ENCODE measurements at places on chromosomes 7 and 10.

DNA sequence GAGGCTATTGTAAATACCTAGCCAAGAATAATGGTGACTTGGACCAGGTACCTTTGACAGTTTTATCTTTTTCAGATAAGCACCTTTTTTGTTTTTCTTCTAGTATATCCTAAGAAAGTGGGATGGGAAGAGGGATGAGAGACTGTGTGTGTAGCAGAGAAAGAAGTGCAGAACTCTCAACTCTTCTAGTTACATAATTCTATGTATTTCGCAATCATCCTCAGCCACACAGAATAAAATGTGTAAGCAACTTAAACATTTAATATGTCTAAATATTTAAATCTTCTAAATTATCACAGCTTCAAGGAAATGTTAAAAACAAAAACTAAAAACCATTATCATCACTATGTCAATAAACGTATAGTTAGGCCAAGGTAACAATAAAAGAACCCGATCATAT is 42.6 kb upstream of the GSAP start:
- DNase-seq, result no peak

DNA sequence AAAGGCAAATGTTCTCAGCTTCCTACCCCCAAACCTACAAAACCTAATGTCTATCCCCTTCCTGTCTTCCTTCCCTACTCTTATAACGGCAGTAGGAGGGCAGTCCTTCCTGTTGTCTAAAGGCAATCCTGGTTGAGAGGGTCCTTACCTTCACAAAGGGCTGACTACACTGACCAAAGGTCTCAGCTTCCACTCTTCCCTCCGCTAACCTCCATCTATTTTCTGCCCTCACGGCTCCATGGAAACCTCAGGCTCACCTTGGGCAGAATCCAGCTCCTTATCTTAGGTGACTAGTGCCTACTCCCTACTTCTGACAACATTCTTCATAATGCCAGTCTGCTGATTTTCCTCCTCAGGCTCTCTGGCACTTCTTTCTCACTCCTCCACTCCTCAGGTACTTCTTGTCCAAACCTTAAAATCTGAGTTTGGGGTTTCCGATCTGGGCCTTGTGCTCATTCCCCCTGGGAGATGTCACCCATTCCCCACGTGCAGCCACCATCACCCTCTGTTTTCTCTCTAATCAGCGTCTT is 542 bp downstream of the FBXL13 start:
- no peak for DNase-seq

GRCh38 chr7:158366346-158366745 is 221.3 kb downstream of the PTPRN2 start:
- DNase-seq, result no peak

DNA sequence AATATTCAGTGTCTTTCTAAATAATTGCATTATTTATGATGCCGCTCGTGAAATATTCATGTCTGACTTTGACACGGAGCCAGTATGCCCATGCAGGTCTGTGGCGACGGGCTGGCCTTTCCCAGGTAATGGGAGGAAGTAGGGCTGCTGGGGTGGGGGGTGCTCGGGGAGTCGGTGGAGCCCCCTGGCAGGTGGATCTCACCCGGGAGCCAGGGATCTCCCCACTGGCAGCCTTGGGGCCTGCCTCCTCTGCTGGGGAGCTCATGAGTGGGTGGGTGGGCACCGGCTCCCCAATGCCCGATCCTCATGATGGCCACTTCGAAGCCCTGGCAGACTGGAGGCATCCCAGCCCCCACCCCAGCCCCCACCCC is 52.8 kb downstream of the PWWP2B start:
- no peak for DNase-seq

DNA sequence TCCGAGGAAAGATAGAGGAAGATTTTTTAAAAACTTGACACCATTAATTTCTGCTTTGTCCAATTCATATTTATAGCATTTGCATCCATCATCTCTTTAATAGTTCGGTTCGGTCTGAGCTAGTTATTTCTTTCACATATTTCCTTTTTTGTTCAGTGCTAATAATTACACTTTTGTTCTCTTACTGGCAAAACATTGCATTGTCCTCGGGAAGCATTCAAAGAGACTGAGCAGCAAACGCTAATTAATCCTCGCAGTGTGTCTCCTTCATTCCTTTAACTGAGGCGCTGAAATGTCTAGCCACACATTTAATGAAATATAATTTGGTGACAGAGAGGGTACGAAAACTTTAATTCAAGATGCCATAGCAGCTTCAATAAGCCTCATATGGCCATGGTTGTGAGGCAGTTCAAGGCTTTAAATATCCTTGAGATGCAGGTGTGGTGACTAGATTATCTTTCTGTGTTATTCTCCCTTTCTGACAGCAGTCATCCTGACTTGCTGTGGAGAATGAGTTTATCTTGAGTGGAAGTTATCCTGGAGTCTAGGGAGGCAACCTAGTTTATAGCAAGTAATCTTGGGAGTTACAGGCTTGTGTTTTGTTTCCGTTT is 431.4 kb downstream of the SDK1 start:
- DNase-seq, result no peak

DNA sequence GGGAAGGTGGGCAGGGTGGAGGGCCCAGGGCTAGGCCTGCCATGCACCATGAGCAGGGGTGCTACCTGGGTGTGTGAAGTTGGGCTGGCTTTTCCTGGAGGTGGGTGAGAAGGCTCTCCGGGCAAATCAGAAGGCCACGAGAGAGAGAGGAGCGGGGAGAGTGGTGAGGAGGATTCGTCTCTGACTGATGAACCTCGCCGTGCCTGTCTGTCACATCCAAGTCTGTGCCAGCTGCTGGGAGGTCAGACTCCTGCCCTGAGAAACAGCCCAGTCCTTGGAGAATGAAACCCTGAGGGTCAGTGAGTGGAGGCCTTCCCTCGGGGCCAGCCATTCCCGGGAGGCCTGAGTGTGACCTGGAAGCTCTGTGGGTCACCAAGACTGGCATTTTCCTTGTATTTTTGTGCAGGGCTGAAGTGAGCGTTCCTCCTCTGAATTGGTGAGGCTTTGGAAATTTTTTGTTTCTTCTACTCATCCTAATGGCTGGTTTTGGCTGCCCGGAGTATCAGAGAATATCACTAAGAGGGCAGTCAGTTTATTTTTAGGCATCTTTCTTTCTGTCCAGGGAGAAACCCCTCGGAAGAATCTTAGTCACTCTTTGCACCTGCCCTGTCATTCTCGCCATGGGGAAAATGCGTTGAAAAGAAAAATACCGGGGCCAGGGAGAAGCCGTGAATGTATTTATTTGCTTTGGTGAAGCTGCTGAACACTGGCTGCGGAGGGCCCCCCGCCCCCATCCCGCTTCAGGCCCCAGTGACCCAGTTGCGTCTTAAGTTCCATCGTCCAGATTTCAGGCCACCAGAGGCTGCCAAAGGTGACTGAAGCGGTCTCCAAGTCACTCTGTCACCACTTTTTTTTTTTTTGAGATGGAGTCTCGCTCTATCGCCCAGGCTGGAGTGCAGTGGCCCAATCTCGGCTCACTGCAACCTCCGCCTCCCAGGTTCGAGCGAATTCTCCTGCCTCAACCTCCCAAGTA is 6.5 kb upstream of the AP5Z1 start:
- DNase-seq, result no peak

- DNase-seq, result no peak
These were observed 8.7 kb downstream of the ABLIM1 start for GRCh38 chr10:114649217-114649903.

- DNase-seq, result no peak
These were observed 68.6 kb downstream of the ZMIZ1 start for GRCh38 chr10:79137300-79137756.

GRCh38 chr7:99677013-99677647 is 2.7 kb downstream of the CYP3A5 start:
- no peak for DNase-seq

DNA sequence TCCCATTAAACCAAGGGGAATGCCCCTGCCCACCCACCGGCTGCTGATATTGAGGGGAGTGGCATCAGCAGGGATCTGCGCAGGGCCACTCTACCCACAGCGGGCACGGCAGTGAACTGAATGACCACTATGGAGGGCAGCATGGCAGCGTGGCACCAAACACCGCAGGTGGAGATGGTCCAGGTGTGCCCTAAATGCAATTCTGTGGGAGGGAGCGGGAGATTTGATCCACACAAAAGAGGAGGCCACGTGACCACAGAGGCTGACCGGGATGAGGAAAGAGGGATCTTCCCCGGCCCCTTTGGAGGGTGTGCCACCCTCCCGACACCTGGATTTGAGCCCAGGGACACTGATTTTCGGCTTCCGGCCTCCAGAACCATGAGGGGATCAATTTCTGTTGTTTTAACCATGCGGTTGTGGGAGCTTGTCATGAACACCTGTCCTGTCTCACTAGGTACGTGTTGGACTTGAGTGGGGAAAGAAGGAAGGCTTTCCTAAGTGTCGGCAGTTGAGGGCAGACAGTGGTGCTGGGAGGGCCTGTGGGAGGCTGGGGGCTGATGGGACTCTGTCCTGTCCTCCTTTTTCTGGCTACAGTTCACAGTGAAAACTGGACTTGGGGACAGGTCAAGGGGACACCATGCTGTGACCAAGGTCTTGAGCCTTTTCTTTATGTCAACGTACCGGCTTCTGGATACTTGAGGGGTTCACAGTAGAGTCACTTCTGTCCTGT is 66.1 kb downstream of the CFAP46 start:
- DNase-seq, result no peak

- DNase-seq, result no peak
These were observed 163.1 kb upstream of the PLXNA4 start for GRCh38 chr7:132739271-132739955.

DNA sequence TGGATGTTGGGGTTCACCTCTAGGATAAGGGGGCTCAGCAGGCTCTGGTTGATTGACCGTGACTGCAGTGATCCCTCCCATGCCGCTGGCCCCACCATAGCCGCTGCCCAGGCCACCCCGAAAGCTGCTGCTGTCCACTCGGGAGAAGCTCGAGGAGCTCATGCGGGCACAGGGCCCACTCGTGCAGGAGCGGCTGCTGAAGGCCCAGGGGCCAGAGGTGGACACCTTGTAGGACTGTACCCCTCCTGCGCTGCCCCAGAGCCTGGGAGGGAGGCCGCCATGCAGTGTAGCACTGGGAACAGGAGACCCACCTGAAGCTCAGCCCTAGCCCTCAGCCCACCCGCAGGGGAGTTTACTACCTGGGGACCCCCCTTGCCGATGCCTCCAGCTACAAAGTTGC is 70.0 kb downstream of the CHRM2 start:
- DNase-seq, result no peak

DNA sequence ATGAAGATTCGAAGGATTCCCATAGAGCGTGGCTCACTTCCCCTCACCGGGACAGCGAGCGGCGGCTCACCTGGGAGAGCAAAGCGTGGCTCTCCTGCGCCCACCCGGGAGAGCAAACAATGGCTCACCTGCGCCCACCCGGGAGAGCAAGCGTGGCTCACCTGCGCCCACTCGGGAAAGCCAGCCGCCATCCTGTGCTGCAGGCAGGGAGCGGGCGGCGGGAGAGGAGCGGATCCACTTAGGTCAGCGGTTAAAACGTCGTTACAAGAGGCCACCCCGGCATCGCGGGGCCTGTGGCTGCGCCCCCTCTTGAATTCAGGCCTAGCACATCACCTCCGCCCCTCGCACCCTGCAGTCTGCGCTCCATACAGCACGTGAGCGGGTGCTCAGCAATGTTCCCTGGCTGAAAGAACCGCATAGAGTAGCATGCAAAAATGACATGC is 461 bp upstream of the FIGNL1 start:
- no peak for DNase-seq

GRCh38 chr10:33660329-33660728 is 325.9 kb upstream of the NRP1 start:
- no peak for DNase-seq

DNA sequence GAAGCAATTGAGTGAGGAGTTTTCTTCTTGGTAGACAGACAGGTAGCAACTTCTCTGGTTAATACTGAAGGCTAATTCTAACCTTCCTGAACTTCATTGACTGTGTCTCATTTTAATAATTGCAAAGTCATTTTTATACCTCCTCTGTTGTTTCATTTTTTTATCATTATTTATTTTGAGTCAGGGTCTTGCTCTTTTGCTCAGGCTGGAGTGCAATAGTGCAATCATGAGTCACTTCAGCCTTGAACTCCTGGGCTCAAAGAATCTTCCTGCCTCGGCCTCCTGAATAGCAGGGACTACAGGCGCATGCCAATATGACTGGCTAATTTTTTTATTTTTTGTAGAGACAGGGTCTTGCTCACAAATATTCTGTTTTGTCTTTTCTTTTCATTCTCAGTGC is 45.4 kb downstream of the APBB1IP start:
- no peak for DNase-seq

- DNase-seq, result no peak
These were observed 8.7 kb downstream of the PGAM2 start for GRCh38 chr7:44056681-44057080.

DNA sequence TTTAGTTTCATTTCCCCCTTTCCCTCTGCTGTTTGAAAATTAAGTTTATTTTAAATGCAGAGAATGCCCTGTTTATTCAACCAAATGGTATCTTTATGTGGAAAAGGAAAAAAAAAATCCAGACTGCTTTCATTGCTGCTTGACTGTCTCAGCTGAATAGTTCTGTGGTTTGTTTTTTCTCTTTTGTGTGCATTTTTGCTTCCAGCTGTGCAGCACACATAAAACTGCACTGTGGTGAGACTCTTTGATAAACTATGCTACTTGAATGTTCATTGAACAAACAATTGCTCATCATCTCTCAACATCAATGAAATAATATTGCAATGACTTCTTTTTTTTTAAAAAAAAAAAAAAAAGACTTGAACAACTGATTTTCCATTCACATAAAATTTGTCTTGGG is 78.6 kb upstream of the GLI3 start:
- no peak for DNase-seq

GRCh38 chr10:32600317-32600716 is 154.4 kb downstream of the CCDC7 start:
- no peak for DNase-seq

GRCh38 chr7:50359995-50360925 is 55.7 kb downstream of the IKZF1 start:
- no peak for DNase-seq

DNA sequence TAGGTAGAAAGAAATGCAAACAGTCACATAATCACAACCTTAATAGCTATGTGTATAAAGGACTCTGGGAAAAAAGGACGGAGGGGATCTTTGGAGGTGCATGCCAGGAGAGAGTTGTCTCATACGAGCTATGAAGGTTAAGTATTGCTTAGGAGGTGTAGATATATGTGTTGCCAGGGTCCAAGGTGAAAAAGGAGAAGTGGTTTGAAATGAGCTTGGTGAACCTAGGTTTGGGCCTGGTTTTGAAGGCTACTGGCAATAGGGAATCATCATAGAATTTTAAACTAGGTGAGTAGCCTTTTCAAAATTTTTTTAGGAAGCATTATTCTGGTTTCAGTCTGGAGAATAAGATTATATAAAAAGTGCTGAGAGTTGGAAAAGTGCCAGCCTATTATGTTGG is 336.8 kb downstream of the AUTS2 start:
- DNase-seq, result no peak

All from NCI-H2029 treated with DMSO at 0.1 percent for 48 hours (cell line).